Left lobe of liver (tissue), 2 donors: ENCODE measurements at places on chromosomes 6 and 20. TPM values are rescaled to one million over a fixed set of nuclear protein-coding genes. Genes with fewer than 3 reads are reported as not detected.

ADGB gene
- not detected for total RNA-seq

- DNase-seq = no peak
These were observed 656.3 kb upstream of the NOX3 start for GRCh38 chr6:156111913-156112312.

SEL1L2 gene
- not detected for total RNA-seq

OTOR gene
- total RNA-seq = not detected

PACRG gene
- 1.8 TPM for total RNA-seq

GRCh38 chr20:63903796-63904561 is 9.1 kb downstream of the DNAJC5 start:
- no peak for DNase-seq

DNA sequence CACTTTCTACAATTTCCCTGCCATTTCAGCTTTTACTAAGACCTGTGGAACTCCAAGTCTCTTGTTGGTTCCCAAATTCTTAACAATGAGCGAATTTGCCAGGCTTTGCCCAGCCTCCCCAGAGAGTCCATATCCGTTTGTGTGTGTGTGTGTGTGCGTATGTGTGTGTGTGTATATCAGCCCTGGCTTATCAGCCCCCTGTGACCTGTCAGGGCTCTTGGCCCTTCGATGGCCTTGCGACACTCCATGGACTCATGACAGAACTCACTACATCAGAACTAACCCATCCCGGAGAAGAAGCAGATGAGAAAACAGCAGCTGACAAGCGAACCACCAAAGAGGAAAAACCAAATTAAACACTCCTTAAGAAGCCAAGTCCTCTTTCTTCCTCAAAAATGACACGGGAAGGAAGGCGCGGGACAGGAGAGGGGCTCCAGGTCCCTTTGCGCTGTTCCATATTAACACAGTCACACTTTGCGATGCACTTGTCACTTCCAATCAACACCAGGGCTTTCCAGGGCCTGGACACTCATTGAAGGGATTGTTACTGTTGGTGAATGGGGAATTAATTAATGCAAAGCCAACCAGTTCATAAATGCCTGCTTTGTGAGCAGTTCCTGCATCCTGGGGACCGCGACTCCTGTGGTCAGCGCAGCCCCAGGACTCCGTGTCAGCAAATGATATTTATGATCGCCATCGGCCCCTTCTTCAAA is 524.0 kb downstream of the CD83 start:
- no peak for DNase-seq

GRCh38 chr6:101058296-101058695 is 177.2 kb upstream of the ASCC3 start:
- no peak for DNase-seq

DNA sequence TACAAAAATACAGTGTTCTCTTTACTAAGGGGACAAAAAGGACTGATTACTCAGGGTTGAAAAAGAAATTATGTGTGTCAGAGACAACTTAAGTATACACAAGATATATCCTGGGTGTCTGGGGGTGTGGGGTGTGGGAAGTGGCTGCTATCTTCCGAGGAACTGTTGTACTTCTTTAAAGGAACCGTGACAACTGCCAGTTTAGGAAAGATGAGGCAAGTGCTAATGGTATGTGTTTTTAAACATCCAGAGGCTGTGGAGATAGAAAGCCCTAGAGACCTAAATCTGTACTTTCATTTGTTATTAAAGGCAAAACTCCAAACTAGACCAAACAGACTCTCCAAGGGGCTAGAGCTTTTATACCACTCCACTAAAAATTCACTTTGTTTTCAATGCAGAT is 95.6 kb downstream of the SNAP25 start:
- DNase-seq = no peak

DNA sequence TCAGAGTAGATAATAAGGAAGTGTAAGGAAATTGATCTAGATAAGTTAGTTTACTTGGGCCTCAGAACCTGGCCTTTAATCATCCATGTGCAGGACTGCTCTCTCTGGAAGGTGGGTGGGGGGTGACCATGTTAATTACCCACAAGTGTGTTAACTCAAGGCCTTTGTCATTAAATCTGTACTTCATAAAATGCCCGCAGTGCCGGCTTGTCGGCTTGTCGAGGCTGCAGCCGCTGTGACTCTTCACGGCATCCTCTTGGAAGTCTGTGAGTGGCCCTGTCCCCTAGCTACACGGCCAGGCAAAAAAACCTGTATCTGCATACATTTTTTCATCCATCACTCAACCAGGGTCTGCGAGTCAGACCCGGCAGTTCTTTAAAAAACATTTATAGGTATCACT is 70.9 kb upstream of the ASCC3 start:
- DNase-seq = no peak

GNRH2 gene
- total RNA-seq = 1.6 TPM

GRCh38 chr6:168315596-168315995 is 4.0 kb downstream of the DACT2 start:
- no peak for DNase-seq

DNA sequence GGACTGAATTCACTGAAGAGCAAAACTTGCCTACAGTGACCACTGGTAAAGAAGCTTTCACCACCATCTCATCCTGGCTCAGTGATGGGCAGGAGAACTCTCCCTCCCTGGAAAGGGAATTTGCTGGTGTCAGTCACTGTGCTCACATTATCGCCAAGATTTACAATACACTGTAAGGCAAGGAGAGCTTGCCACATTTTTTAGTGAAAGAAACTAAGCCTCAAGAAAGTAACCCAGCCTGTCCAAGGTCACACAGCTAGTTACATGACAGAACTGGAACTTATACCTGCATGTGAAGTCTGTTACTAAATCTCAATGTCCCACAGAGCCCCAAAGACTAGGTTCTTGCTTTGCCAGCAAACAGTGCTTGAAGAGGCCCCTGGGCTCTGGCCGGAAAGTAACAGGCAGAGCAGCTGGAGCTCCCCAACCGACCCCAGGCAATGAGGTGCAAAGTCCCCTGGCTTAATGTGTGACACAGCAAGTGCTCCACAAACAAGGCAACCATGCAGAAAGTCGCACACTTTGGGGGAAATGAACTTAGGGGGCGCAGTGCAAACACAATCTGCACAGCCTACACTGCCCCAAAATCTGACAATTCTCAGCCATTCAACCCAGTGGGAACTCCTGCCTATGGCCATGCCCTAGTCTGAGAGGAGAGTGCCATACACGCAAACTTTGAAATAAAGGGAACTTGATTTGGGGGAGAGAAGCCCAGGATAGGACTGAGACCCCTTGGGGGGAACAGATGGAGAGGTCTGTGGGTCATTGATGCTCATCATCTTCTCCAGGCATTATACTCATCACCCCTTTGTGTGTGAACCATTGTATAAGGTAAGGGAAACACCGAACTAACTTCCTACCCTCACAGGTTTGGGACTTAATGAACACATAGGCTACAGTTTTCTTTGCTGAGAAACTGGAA is 1.9 kb downstream of the BCL2L1 start:
- DNase-seq = peak; percentile 70

DNA sequence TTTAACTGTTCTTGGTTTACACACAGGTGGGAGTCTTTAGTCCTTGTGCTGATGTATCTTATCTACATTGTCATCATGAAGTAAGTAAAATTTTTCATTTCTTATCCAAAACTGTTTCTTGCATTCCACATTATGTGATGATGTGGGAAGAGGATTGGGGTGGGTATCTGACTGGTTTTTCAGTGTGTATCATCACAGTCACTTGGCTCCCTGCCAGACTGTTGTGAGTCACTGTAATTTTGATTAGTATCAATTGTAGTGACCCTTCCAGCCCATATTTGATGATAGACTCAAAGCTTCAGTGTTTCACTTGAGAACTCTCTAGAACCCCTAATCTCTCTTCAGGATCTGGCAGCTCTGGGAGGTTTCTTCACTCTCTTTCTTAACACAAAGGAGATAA is 84.5 kb upstream of the RIN2 start:
- no peak for DNase-seq

RTN4IP1 gene
- 6.3 TPM for total RNA-seq

- DNase-seq = no peak
These were observed 264.9 kb downstream of the HIVEP2 start for GRCh38 chr6:142679907-142680700.

DNA sequence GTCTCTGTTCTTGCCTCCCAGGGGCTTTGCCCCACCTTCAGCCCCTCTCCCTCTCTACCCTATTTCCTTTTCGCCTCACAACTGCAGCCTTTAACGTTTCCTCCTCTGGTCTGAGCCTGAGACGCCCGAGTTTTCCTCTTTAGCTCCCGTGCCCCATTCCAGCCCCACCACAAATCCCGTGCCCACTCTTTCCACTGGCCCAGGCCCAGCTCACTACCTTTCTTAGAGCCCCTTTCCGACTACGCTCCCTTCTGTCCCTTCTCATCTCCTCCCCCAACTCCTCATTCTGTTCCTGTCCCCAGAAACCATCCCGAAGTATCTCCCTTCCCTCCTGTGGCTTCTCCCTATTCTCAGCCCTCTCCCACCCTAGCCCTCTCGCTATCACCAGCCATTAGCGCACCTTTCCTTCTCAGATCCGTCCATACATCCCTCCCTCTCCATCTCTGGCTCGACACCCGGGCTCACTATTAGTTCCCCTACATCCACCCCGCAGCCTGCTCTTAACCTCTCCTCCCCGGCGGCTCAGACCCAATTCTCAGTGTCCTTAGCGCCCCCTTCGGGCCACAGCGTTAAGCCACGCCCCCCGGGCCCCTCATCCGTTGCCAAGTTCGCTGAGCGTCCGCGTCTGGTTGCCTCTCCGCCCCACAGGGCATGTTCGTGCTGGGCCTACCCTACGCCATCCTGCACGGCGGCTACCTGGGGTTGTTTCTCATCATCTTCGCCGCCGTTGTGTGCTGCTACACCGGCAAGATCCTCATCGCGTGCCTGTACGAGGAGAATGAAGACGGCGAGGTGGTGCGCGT is 2.7 kb downstream of the SLC32A1 start:
- DNase-seq = no peak

DNA sequence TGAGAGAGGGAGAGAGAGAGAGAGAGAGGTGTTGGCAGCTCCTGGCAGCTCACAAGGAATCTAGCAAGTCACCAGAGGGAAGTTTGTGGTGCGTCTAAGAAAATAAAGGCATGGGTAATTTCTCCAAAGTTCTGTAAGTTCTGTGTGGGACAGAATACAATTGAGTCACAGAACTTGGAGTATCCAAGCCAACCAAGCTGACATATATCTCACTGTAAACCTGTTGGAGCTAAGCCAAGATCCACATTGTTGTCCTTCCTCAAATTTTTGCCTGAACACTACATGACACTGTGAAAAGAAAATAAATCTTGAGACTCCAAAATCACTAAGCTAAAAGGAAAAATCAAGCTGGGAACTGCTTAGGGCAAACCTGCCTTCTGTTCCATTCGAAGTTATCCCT is 436.7 kb downstream of the MEI4 start:
- DNase-seq = no peak

GRCh38 chr6:170583756-170584180 is 669 bp downstream of the PDCD2 start:
- DNase-seq = no peak

DNA sequence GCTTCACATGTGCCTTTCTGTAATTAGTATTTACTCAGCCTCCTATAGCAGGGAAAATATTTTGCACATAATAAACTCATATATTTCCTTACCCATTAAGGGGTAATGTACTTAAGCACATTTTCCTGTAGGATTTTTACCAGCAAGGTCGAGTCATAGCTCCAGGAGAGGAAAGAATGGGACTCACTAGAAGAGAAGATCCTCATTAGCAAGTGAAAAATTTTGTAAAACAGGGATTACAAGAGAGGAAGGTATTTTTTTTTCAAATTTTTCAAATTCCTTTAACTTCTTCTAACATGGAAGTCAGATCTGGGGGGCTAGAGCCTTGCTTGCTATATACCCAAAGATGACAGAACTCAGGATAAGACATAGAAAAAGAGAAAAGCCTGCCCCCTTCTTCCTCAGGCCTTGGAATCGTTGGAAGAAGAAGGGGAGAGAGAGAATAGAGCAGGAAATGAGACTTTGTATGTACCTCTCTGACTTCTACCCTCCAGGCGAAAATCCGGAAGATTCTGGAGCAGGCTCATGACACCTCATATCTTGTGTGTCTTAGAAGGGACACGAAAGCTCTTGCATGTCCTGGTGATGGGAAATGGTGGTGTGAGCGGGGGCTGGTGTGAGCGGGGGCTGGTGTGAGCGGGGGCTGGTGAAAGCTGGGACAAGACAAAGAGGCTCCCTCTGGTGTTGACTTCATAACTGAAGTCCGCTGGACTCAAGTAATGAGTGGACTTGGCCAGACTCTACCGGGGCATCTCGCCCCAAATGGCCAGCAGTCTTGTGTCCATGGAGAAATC is 256.9 kb upstream of the PLCB4 start:
- no peak for DNase-seq

CCN5 gene
- 1.1 TPM for total RNA-seq

DNA sequence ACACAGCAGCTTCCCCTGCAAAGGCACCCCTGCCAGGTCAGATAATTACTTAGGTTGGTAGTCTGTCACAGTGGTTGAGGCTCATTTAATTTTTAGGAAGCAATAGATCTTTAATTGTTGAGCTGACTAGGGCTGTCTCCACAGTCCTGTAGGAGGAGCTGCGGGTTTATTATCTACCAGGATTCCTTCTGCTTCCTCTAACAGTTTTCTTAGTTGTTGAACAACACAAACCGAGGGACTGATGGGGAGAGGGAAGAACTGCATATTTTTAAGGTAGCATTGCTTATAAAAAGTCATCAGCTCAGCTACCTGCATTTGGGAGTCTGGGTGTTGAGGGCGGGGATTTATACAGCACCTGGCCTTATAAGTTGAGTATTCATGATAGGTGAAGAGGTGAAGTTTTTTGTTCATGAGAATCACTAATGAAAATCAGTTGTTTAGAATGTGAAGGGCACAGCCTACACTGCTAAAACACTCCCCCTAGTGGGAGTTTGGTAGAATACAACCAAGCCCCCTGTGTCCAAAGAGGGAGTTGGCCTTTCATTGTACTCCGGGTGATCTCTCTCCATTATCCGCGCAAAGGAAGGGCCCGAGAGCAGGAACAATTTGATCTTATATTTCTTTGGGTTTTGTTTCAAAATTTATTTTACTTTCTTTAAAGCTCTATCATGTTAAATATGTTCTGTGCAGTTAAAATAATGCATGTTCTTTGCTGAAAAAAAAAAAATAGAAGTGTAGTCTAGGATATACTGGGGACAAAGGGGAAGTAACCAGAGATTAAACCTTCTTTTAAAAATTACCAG is 69.6 kb downstream of the SSR1 start:
- DNase-seq = no peak

GRCh38 chr6:82179415-82179814 is 68.1 kb downstream of the IBTK start:
- no peak for DNase-seq

GRCh38 chr20:23349338-23350195 is 1.0 kb upstream of the NXT1 start:
- peak; percentile 73 for DNase-seq

GRCh38 chr6:29537714-29538403 is 21.7 kb downstream of the UBD start:
- DNase-seq = no peak

DNA sequence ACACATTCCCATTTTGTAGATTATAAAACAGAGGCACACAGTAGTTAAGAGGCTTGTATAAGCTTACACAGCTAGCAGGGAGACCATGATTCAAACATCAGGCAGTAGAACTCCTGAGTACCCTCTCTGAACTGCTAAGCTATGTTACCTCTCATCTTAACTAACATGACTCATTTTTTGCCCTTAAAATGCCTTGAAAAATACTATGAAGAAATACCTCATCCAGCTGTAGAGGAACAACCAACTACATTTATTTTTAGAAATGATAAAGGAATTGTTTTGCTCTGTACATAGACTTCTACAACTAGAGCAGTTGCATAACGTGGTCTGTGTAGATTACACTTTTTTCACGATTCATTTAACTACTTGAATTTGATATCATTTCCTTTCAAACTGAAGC is 102.1 kb downstream of the FLRT3 start:
- DNase-seq = no peak

ID4 gene
- 0.70 TPM for total RNA-seq

- no peak for DNase-seq
These were observed 246.1 kb upstream of the AFDN start for GRCh38 chr6:167580619-167580911.
